ENCODE measurements at places on chromosomes 4 and X.

- DNase-seq, result no peak
Observed at GRCh38 chrX:56397636-56398035, 165.5 kb downstream of the KLF8 start.

DNA sequence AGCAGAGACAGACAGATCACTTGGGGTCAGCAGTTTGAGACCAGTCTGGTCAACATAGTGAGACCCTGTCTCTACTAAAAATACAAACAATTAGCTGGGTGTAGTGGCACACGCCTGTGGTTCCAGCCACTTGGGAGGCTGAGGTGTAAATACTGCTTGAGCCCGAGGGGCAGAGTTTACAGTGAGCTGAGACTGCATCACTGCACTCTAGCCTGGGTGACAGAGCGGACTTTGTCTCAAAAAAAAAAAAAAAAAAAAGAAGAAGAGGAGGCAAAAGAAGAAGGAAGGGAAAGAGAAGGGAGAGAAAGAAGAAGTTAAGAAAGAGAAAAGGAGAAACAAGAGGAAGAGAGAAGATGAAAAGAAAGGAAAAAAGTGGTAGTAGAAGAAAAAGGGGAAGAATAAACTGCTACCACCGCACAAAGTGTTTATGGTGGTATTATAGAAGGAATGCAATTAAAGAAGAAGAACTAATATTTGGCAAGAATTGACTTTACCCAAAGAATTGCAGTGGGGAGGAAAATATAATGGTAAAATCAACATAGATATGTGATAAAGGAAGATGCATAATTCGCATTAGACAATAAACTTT is 19.6 kb upstream of the NSUN7 start:
- DNase-seq, result no peak

GRCh38 chr4:168504526-168504925 is 7.7 kb downstream of the PALLD start:
- no peak for DNase-seq

- no peak for DNase-seq
Observed at GRCh38 chr4:78642934-78643333, 91.4 kb downstream of the ANXA3 start.

- DNase-seq, result no peak
Observed at GRCh38 chrX:153059191-153060094, 3.2 kb downstream of the PNMA3 start.

- DNase-seq, result no peak
Observed at GRCh38 chrX:54920610-54921426, at the start of gene TRO. TSS of gene TRO (plus strand) at chrX:54920824. CDS start at chrX:54922247, 1,423 bp downstream.
